ENCODE measurements at places on chromosomes 16 and 17. TPM values are rescaled to one million over a fixed set of nuclear protein-coding genes. Genes with fewer than 3 reads are reported as not detected.

Gene PPM1E
- total RNA-seq: not detected

Gene SLC2A4
- 0.38 TPM for total RNA-seq

Gene KRTAP4-4
- total RNA-seq: not detected

Gene KRTAP2-1
- total RNA-seq: not detected

Gene KRT222
- not detected for total RNA-seq
